Left kidney (tissue), 8 donors: ENCODE measurements at places on chromosomes 6 and 20. TPM values are rescaled to one million over a fixed set of nuclear protein-coding genes. Genes with fewer than 3 reads are reported as not detected.

DNA sequence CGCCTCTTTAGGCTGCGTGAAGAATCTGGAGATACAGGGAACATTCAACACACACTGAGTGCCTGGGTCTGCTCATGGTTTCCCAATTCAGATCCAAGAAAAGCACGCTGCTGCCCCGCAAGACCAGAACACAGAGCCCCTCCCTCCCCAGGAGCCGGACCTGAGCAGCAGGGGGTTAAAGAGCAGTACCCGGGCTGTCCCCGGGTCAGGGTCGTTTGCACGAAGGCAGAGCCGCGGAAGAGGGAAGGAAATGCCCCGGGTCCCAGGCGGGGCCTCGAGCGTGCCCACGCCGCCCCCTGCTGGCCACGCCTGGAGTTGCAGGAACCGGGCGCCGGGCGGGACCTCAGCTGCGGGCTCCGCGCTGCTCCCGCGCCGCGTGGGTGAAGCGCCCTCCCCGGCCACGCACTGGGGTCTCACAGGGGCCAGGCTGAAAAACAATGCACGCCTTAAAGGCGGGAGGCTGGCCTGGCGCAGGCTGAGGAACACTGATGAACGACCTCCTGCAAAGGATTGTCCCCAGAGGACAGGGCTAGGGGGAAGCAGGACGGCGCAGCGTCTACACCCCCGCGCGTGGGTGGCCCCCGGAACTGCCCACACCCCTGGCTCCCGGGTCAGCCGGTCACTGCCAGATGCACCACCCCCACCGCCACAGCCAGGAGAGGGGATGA lies 48.9 kb downstream of the ANKRD60 start:
- no peak for DNase-seq

Gene CST8
- not detected for polyA plus RNA-seq

Gene ANKS1A
- polyA plus RNA-seq = 42.0 TPM

- DNase-seq = no peak
Observed at GRCh38 chr20:59596690-59597089, 7.7 kb upstream of the PHACTR3 start.

DNA sequence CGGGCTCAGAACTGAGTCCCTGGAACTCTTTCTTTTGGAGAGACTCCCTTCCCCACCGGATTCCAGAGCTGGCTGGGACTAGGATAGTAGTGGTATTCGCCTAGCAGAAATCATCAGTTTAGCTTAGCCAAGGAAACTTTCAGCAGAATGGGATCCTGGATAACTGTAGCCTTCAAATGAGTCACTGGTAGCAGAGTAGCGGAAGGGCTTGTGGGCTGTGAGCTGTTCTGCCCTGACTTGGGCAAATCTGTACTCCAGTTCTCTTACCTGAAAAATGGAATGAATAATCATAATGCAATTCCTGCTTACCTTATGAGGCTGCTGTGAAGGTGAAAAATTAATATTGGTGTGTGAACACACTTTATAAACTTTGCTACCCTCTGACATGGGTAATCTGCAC lies 244.3 kb upstream of the CHD6 start:
- DNase-seq = no peak

DNA sequence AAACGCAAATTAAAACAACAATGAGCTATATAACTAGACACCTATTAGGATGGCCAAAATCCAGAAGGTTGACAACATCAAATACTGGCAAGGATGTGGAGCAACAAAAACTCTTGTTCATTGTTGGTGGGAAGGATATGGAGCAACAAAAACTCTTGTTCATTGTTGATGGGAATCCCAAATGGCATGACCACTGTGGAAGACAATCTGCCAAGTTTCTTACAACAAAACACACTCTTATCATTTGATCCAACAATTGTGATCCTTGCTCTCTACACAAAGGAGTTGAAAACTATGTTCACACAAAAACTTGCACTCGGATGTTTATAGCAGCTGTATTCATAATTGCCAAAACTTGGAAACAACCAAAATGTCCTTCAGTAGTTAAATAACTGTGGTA lies 61.8 kb upstream of the LAMA2 start:
- no peak for DNase-seq

- DNase-seq = peak; percentile 25
Observed at GRCh38 chr6:112911959-112912358, 564.8 kb downstream of the RFPL4B start.

- no peak for DNase-seq
Observed at GRCh38 chr6:163412341-163412740, 2.2 kb upstream of the QKI start.

- DNase-seq = no peak
Observed at GRCh38 chr20:43937591-43937990, 22.9 kb downstream of the TOX2 start.

Gene ZNF391
- 13.5 TPM for polyA plus RNA-seq

DNA sequence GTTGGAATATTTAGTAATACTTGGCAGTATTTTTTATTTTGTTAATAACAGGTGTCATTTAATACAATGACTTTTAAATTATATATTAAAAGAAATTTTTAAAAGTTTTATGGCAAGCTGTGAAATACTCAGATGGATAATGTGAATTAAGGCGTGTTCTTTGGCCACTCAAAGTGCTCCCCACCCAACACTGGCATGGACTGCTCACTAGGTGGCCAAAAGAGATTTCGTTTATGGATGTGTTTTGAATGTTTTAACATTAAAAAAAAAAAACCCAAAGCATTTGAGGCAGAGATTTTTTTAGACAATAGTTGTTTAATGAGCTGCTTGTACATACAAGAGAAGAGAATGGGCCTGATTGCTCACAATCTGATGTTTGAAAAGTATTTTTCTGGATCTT lies 86.5 kb downstream of the QKI start:
- DNase-seq = no peak

- no peak for DNase-seq
Observed at GRCh38 chr20:8357703-8358102, 225.6 kb downstream of the PLCB1 start.

DNA sequence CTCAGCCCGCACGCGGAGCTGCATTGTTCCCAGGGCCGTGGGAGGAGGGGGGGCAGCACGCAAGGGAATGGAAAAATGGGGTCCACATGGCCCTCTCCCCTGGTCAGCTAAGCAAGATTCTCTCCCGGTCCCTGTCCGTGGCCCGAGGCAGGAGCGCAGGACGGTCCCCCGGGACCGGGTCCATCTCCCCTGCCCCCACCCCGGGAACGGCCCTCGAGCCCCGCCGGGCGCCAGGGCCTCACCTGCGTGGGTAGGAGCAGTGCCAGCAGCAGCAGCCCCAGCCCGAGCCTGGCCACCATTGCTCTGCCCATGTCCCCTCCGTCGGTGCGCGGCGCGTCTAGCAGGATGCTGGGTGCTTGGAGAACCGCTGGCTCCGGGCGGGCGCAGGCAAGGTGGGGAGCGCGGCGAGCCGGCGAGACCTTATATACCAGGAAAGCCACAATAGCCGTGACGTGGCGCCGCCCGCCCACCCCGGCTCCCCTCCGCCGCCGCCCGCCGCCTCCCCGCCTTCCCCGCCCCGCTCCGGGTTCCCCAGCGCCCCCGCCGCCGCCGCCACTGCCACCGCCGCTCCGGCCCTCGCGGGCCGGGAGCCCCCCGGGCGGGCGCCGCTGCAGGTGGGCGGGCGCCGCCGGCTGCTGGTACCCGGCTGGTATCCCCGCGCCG lies at the start of gene CD24:
Gene CD24, minus strand, starts transcription at position 394 of the 663 bp plus-strand sequence. Its CDS starts 83 bp downstream, at position 311.
- peak; percentile 62 for DNase-seq

- DNase-seq = no peak
Observed at GRCh38 chr6:39050453-39051112, 2.0 kb downstream of the GLP1R start.

Gene RALGAPA2
- polyA plus RNA-seq = 24.9 TPM
